Hepatic stellate cell (primary cell): ENCODE measurements at places on chromosomes 1 and 21.

DNA sequence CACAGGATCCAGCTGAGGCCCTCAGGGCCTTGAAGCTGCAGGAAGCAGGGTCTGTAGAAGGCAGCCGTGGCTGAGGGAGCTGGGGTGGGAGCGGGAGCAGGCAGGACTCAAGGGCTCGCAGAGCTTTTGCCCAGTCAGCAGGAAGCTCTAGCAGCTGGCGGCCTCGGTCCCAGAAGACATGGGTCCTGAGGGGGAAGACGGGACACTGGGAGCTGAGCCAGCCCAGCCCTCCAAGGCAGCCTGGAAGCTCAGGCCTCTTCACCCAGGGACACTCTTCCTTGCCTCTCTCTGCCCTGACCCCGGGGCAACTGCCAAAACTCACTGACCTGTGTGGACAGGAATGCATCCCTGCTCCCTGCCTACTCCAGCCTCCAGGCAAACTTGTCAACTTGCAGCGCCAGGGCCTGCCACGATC lies 8.9 kb downstream of the ADGRB2 start:
- peak; percentile 78 for DNase-seq

DNA sequence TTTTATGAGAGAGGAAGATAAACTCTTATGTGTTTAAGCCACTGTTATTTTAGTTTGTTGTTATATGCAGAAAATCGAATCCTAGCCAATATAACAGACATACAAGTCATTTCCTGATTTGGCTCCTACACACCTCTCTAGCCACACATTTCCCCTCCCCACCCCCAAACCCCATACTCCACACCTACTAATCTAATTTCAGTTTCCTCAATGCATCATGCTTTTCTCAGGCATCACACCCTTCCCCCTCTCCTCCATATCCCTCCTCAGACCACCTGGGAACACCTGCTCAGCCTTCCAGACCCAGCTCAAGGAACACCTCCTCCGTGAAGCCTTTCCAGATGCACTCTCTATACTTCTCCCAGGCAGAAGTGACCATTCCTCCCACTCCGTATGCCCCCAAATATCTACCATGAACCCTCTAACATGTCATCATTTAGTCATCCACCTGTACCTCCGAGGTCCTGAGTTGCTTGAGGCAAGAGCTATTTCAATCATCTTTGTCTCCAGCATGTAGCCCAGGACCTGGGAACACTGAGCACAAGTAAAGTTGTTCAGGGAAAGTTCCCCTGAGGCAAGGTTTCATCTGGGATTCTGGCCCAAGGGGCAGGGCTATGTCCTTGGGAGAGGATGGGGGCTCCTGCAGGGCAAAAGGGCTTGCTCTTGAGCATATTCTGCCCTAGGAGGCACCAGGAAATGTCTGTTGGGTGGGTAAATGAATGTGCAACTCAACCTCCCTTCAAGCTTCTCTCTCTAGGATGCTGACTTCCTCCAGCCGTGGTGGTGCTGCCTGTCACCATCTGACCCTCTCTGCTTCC lies 126.8 kb downstream of the HIVEP3 start:
- DNase-seq, result no peak

DNA sequence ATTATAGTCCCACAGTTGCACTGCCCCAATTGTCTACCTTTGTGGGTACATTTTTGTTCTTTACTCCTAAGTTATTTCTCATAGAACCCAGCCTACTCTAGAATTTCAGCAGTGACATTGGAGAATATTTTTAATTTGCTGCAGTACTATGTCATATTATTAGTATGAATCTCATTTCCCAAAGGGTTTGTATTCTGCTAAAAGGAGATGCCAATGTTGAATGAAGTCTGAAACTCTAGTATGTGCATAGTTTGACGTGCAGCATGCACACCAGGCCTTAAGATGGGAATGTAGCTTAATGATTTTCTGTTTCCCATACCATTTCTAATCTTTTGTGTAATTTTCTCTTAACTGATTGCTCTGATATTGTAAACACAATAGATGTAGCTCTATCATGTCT lies 10.5 kb upstream of the C1orf105 start:
- no peak for DNase-seq

- no peak for DNase-seq
Observed at GRCh38 chr1:207219979-207220889, 101.2 kb upstream of the CD55 start.

- DNase-seq, result peak; percentile 35
Observed at GRCh38 chr1:75615613-75616435, 4.9 kb upstream of the SLC44A5 start.

- DNase-seq, result no peak
Observed at GRCh38 chr1:31771891-31772668, 7.9 kb upstream of the ADGRB2 start.

DNA sequence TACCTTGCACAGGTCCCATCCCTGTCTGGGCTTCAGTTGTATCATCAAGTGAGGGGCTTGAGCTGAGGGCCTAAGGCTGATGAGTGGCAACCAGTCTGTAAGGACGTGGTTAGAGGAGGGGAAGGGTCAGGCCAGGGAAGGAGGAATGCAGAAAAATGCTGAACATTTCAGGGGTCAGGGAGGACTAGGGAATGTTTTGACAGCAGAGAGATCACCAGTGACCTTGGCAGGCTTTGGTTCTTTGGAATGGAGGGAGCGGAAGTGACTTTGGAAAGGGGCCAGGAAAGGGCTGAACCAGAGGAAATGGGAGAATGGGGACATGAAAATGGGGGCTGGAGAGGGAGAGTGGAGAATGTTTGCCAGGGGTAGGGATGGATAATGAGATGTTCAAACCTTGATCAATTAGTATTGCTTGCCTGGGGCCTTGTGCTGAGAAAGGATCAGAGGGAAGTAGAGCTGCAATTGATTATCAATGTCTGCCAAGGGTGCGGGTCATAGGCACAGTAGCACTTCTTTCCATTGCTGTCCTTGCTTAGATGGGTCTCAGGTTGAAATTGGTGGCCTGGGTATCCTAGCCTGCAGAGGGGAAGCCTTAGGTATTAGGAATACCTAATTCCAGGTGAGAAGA lies 7.4 kb downstream of the LDLRAP1 start:
- peak; percentile 73 for DNase-seq

DNA sequence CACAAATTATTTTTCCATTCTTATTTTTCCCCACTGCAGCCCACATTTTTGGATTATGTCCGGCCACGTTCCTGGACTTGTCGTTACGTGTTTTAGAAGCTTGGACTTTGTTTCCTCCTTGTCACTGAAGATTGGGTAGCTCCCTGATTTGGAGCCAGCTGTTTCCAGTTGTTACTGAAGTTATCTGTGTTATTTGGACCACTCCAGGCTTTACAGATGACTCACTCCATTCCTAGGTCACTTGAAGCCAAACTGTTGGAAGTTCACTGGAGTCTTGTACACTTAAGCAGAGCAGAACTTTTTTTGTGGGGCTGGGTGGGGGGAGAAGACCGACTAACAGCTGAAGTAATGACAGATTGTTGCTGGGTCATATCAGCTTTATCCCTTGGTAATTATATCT lies 12.2 kb upstream of the AXDND1 start:
- DNase-seq, result peak; percentile 8

- no peak for DNase-seq
Observed at GRCh38 chr1:14367451-14367850, 231.0 kb upstream of the KAZN start.

DNA sequence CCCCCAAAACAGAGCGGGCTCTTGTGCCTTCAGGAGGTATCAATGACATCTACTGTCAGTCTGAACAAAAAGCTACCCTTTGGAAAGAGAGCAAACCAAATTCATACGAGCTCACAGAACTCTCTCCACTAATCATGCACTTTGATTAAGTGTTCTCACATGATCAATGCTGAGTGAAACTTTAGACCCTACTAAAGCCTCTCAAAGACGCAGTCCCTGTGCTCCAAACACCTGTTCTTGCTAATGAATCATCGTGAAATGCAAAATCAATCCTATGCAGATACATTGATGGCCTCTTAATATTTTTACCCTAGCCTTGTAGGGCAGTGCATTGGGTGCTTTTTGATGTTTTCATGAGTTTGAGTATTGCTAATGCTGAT lies 113.4 kb downstream of the ZBTB18 start:
- DNase-seq, result no peak

- DNase-seq, result no peak
Observed at GRCh38 chr1:60129911-60130310, 56.3 kb upstream of the C1orf87 start.

- no peak for DNase-seq
Observed at GRCh38 chr1:30123896-30124295, 599.5 kb downstream of the MATN1 start.

DNA sequence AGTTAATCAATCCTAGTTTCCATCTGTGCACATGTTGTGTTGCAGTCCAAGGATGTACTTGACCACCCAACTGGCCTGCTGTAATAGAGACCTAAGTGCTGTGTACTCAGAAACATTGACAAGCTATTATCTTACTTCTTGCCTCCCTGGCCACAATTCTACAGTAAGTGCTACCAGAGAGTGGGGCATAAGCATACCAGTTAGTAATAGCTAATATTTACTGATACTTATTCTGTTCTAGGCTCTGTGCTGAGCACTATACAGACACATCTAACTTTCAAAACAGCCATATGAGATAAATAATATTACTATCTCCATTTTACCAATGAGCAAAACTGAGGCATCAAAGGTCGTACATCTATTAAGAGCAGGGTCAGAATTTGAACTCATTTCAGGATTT lies 49.5 kb upstream of the NPL start:
- DNase-seq, result no peak

DNA sequence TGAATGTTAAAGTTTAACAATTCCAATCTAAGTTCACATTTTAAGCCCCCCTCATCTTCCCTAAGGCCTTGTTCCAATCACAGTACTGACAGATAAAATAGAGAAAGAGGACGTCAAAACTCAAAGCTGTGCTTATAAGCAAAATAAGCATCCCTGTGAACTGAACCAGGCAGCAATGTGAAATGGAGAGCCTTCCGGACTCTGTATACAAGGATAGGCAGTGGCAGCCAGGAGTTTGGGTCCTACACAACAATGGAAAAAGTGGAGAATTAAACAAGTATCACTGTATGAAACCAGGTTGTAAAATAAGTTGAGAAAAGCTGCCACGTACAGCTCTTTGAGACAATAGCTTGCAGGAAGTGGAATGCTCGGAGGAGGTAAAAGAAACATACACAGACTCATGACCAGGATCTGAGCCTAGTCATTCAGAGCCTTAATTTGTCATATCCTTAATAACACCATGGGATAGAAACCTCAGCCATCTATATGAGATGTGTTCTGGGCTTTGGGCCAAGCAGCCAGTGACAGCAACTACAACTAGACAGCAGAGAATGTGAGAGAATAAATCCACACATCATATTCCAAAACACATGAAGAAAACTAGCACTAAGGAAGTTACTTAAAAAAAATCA lies 55.2 kb upstream of the PALMD start:
- peak; percentile 35 for DNase-seq

- no peak for DNase-seq
Observed at GRCh38 chr1:118785246-118785645, 202.9 kb downstream of the TBX15 start.

- no peak for DNase-seq
Observed at GRCh38 chr1:39958403-39959200, 3.7 kb downstream of the MFSD2A start.

GRCh38 chr1:56993475-56993874 lies 27.7 kb upstream of the C8B start:
- DNase-seq, result no peak

GRCh38 chr1:117070124-117070523 lies 10.0 kb downstream of the TTF2 start:
- DNase-seq, result no peak

- DNase-seq, result no peak
Observed at GRCh38 chr1:95042286-95042685, 30.5 kb downstream of the ALG14 start.

DNA sequence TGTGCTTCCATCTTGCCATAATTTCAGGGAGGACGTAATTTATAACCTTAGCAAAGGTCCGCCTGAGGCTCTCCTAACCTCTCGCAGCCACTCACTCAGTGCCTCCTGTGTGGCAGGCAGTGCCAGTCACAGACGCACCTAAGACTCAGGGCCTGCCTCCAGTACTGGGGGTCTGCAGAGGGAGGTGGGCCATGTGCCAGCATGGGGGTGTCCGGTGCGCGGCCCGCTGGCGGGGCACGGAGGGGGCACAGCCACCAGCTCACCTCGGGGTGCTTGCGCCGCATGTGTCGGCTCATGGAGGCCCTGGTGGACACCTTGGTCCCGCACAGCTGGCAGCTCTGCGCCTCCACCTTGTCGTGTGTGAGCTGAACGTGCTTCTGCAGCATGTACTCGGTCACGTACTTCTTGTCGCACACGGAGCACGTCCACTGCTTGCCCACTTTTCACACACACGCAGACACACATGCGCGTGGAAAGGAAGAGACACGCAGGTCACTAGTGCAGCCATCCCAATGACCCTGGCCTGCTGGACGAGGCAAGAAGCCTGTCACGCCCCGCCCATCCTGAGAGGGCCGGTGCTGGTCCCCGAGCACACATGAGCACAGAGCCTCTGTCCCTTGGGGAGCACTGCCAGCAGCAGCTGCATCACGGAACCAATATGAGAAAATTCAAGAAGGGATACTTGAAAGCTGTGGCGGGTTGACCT lies 43.2 kb upstream of the RIPK4 start:
- no peak for DNase-seq

DNA sequence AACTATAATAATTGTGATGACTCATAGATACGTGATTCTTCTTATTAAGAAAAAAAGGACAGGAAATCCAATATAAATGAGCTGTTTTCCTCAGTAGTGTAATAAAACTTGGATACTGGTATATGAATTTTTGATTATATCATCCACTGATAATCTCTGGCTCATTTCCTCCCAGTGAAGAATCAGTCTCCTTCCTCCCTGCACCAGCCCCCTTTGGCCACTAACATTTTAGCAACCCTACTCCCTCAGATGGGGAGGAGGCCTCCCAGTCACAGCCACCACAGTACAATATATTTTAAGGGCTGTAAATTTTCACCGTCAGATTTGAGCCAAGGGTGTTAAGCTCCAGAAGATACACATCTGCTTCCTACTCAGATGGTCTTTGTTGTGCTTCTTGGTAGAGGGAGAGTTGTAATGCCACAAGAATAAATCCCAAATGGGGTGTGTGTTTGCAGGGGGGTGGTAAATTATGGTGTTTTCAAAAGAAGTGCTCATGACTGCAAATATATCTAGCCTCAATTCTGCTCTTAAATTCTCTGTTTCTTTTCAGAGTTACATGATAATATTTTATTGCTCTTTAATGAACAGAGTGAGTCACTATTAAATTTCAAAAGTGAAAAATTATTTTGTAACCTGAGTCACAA lies 153.5 kb downstream of the HLX start:
- DNase-seq, result no peak
